ENCODE measurements at places on chromosomes 4 and X. TPM values are rescaled to one million over a fixed set of nuclear protein-coding genes. Genes with fewer than 3 reads are reported as not detected.

The GABRA4 gene
- not detected for total RNA-seq

The GPR143 gene
- total RNA-seq, result not detected

The MGAT4D gene
- total RNA-seq, result not detected

The SSX3 gene
- not detected for total RNA-seq

The RAI2 gene
- 0.13 TPM for total RNA-seq

The SYTL5 gene
- total RNA-seq, result 0.08 TPM

The GYPA gene
- not detected for total RNA-seq

The ZCCHC18 gene
- total RNA-seq, result 0.62 TPM

The TMEM255A gene
- 0.31 TPM for total RNA-seq

The PPARGC1A gene
- total RNA-seq, result 0.59 TPM

The APLN gene
- 1.1 TPM for total RNA-seq

The HAND2 gene
- 0.31 TPM for total RNA-seq

The FHIP1A gene
- 0.39 TPM for total RNA-seq

The PABPC1L2A gene
- not detected for total RNA-seq

The ALG13 gene
- total RNA-seq, result 50.0 TPM

The NXF2B gene
- total RNA-seq, result not detected

The MGARP gene
- total RNA-seq, result 2.3 TPM
